ENCODE measurements at places on chromosomes 12 and 14.

- DNase-seq: no peak
These were observed 237.3 kb downstream of the RGS6 start for GRCh38 chr14:72169521-72169920.

GRCh38 chr14:104800015-104800770 is 708 bp upstream of the ZBTB42 start:
- peak; percentile 81 for DNase-seq

DNA sequence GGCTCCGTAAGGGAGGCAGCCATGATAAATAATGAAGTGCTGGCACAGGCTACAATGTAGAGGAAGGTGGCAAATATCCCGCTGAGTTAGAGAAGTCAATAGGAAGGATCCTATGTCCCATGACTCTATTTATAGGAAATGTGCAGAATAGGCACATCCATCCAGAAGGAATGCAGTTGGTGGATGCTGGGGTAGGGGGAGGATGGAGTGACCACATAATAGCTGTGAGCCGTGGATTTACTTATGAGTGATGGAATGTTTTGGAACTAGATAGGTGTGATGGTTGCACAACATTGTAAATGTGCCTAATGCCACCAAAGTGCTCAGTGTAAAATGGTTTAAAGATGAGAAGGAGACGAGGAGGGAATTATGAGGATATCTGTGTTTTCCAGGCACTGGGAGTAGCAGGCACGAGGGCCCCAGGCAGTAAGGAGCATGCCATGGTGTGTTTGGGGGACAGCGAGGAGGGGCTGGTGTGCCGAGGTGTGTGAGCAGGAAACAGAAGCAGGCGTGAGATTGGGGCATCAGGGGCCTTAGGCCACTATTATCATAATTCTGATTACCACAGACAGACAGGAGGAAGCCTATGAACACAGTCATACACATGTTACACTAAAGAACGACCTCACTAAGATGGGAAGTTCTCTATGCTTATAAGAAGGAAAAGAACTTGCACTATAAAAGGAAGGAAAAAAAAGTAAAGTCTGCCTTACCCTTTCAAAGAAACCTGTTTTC is 837.3 kb upstream of the TMEM132C start:
- no peak for DNase-seq

GRCh38 chr12:126554625-126555024 is 1489.4 kb downstream of the AACS start:
- no peak for DNase-seq

All from activated CD8-positive, alpha-beta memory T cell treated with anti-CD3 and anti-CD28 coated beads for 1 hour (primary cell).